ENCODE measurements at places on chromosomes 11 and 22.

GRCh38 chr11:66183494-66184048 is 84.9 kb upstream of the RAB1B start:
- DNase-seq = no peak
- no peaks in the 10 kb centered on the region for H3K27me3 ChIP-seq
- no peak overlapping the region for H3K4me3 ChIP-seq

DNA sequence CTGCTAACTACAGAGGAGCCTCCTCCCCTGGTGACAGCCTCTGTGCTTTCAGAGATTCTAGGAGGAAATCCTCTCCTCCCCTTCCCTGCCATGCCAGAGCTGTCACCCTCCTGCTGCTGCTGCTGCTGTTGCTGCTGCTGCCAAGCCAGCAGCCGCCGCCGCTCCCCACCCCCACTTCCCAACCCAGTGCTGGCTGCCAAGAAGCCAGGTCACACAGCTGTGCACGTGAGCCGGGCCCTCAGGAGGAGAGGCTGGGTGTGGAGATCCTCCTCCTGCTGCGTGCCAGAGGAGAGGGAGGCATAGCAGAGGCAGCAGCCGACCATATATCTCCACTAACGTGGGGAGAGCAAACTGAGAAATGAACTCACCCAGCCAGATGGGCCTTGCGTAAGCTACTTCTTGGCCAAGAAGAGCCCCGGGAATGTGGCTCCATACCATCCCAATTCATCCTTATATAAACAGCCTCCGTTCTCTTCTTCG is 12.4 kb downstream of the CRY2 start:
- H3K27ac ChIP-seq = peak overlapping the region; percentile 87
- H3K27me3 ChIP-seq = no peaks in the 10 kb centered on the region
- peaks cover 35% of the 10 kb centered on the region for H3K36me3 ChIP-seq
- H3K4me3 ChIP-seq = no peak overlapping the region
- DNase-seq = peak; percentile 96
- H3K4me1 ChIP-seq = peaks cover 30% of the 10 kb centered on the region

DNA sequence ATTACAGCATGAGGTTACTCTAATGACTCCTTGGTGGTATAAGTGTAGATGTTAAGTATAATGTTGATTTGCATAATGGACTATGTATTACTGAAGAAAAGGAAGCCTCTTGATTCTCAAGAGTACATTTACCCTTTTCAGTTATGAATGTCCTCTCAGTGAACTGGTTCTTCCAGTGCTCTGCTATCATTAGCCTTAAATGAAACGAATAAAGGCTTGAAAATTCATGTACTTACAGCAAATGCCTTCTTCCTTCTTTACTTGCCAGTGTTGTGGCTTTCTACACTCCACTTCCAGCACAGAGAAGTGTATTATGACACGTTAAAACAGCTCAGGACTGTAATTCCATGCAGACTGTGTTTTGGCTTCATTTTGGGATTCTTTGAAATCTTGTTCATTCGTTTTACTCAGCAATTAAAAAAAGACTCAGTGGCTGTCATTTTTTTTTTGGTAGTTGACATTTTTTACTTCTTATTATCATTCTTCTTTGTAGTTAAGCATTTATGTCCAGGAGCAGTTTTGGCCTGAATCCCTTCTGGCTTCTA is 96.9 kb downstream of the MTMR3 start:
- H3K4me3 ChIP-seq = no peak overlapping the region
- no peak for DNase-seq
- H3K36me3 ChIP-seq = peaks cover 15% of the 10 kb centered on the region
- no peak overlapping the region for H3K27ac ChIP-seq
- no peaks in the 10 kb centered on the region for H3K4me1 ChIP-seq
- no peaks in the 10 kb centered on the region for H3K27me3 ChIP-seq

DNA sequence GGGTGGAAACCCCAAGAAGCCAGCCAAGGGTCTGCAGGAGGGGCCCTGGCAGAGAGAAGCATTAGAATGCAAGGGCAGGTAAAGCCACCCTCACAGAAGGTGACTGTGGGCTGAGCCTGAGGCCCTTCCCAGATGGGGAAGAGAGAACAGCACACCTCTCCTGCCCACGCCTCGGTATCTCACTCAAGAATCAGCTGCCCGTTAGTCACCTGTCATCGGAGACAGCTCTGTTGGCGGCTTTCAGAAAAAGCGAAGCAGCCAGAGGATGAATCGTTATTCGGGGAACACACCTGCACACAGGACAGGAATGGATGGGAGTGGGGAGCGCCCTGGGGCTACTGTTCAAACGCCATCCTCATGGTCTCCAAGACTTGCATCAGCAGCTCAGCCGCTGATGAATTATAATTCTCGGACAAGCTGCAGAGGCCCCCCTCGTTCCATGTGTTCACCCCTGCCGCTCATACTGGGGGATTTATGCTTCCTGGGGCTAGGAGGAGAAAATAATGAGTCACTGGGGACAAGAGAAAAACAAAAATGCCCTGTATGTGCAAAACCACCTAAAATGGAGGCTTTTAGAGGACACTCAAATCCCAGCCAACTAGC is 21.6 kb upstream of the TMA7B start:
- H3K4me3 ChIP-seq = no peak overlapping the region
- H3K27ac ChIP-seq = no peak overlapping the region

GRCh38 chr11:68012044-68012842 is 2.1 kb downstream of the ALDH3B1 start:
- H3K27ac ChIP-seq = peak overlapping the region; percentile 97
- no peak overlapping the region for H3K4me3 ChIP-seq
- no peaks in the 10 kb centered on the region for H3K36me3 ChIP-seq
- H3K27me3 ChIP-seq = no peaks in the 10 kb centered on the region
- peaks cover 80% of the 10 kb centered on the region for H3K4me1 ChIP-seq
- no peak for DNase-seq

- H3K36me3 ChIP-seq = no peaks in the 10 kb centered on the region
- DNase-seq = no peak
- no peak overlapping the region for H3K4me3 ChIP-seq
- peaks cover 4% of the 10 kb centered on the region for H3K27me3 ChIP-seq
- H3K4me1 ChIP-seq = no peaks in the 10 kb centered on the region
These were observed 394.4 kb downstream of the OPCML start for GRCh38 chr11:133137939-133138338.

DNA sequence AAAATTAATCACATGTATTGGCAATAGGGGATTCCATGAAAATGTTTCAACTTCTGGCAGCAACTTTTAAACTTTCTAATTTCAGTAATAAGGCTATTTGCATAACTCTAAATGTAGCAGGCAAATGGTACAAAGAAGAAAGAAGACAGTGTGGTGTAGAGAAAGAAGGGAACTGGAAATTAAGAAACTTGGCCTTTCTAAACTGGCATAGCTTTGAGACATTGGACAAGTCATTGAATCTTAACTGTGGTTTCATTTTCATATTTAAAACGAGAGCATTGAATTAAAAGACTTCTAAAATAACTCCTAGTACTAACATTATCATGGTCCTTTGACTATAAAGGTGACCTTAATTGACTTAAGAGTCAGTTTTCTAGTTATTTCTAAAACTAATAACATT is 125.0 kb downstream of the UVRAG start:
- H3K27ac ChIP-seq = no peak overlapping the region
- no peaks in the 10 kb centered on the region for H3K36me3 ChIP-seq
- H3K27me3 ChIP-seq = no peaks in the 10 kb centered on the region
- peaks cover 6% of the 10 kb centered on the region for H3K4me1 ChIP-seq
- DNase-seq = no peak

- no peak for DNase-seq
- H3K36me3 ChIP-seq = peaks cover 35% of the 10 kb centered on the region
- peak overlapping the region; percentile 2 for H3K27ac ChIP-seq
- no peak overlapping the region for H3K4me3 ChIP-seq
These were observed 24.4 kb downstream of the METTL15 start for GRCh38 chr11:28132548-28132947.

DNA sequence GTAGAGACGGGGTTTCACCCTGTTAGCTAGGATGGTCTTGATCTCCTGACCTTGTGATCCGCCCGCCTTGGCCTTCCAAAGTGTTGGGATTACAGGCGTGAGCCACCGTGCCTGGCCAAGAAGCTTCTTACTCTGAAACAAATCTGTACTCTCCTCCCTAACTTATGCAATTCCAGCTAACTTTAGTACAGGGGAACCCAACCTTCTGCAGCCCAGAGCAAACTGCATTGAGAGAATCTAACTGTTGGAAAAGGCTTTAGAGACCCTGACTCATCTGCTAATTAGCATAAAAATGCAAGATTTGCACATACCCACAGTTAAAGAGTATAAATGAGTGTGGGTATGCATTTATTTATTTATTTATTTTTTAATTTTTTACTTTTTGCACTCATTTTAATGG is 64.8 kb downstream of the APOL5 start:
- no peak for DNase-seq
- peaks cover 25% of the 10 kb centered on the region for H3K36me3 ChIP-seq
- no peaks in the 10 kb centered on the region for H3K27me3 ChIP-seq
- no peak overlapping the region for H3K4me3 ChIP-seq

- H3K27me3 ChIP-seq = no peaks in the 10 kb centered on the region
- no peak for DNase-seq
- H3K4me3 ChIP-seq = no peak overlapping the region
- no peaks in the 10 kb centered on the region for H3K36me3 ChIP-seq
These were observed 94.4 kb downstream of the LUZP2 start for GRCh38 chr11:24591283-24591682.

- no peak overlapping the region for H3K27ac ChIP-seq
- H3K4me3 ChIP-seq = no peak overlapping the region
- H3K36me3 ChIP-seq = peaks cover 7% of the 10 kb centered on the region
- H3K4me1 ChIP-seq = peaks cover 9% of the 10 kb centered on the region
These were observed 48.2 kb downstream of the MORC2 start for GRCh38 chr22:30920407-30920806.

GRCh38 chr11:77473801-77474683 is at the start of gene PAK1:
TSS of gene PAK1 (minus strand) at chr11:77474094. CDS start at chr11:77392520, 81,574 bp downstream.
- no peaks in the 10 kb centered on the region for H3K36me3 ChIP-seq
- H3K27ac ChIP-seq = peak within 1 kb of the TSS; percentile 81
- peak; percentile 88 for DNase-seq
- H3K27me3 ChIP-seq = peaks cover 46% of the 10 kb centered on the region
- peaks cover 9% of the 10 kb centered on the region for H3K4me1 ChIP-seq
- H3K4me3 ChIP-seq = peak within 1 kb of the TSS; percentile 77

DNA sequence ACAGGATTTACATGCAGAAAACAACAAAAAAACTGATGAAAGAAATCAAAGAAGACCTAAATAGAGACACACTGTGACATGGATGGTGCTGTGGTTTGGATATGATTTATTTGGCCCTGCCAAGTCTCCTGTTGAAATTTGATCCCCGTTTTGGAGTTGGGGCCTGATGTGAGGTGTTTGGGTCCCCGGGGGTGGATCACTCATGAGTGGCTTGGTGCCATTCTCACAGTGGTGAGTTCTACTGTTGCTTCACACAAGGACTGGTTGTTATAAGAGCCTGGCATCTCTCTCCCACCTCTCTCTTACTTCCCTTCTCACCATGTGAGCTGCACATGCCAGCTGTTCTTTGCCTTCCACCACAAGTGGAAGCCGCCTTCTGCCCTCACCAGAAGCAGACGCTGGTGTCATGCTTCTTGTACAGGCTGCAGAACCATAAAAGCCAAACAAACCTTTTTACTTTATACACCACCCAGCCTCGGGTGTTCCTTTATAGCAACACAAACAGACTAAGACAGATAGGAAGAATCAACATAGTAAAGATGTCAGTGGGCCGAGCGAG is 7.8 kb upstream of the RTL6 start:
- peak; percentile 60 for DNase-seq
- no peak overlapping the region for H3K4me3 ChIP-seq
- H3K4me1 ChIP-seq = no peaks in the 10 kb centered on the region
- H3K27ac ChIP-seq = no peak overlapping the region
- no peaks in the 10 kb centered on the region for H3K36me3 ChIP-seq
- H3K27me3 ChIP-seq = peaks cover 63% of the 10 kb centered on the region

DNA sequence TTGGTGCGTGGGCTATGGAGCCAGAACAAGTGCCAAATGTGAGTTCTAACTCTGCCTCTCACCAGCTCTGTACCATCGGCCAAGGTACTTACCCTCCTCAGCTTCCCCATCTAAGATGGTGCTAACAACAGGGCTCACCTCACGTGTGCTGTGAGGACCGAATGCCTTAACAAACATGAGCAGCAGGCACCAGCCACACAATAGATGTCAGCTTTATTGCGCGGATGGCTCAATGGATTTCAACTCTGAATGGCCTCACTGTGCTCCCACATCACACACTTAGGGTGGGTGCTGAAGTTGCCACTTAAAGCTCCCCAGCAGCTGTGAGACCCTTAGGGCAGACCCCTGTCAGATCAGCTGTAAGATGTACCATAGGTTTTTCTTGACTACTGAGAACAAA is 24.1 kb downstream of the RELT start:
- no peaks in the 10 kb centered on the region for H3K36me3 ChIP-seq
- peaks cover 9% of the 10 kb centered on the region for H3K4me1 ChIP-seq
- no peaks in the 10 kb centered on the region for H3K27me3 ChIP-seq
- no peak overlapping the region for H3K4me3 ChIP-seq

DNA sequence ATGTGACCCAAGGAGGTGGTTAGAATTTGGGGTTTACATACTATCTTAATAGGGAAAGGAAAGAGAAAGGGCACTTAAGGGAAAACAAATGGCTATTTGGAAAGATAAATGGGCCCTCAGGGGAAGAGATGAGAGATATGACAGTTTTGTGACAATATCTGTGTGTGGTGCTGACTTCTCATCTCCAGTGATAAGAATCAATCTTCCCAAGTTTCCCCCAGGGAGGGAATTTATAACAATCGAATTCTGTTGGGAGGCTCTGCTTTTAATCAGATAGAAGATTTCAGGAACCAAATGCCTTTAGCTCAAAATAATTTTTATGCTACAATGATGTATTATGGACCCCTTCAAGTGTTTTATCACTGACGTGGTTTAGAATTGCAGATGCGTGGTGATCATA is 46.3 kb upstream of the PAMR1 start:
- H3K27ac ChIP-seq = no peak overlapping the region
- H3K36me3 ChIP-seq = peaks cover 5% of the 10 kb centered on the region
- no peak for DNase-seq
- peaks cover 3% of the 10 kb centered on the region for H3K4me1 ChIP-seq
- peaks cover 2% of the 10 kb centered on the region for H3K27me3 ChIP-seq

- no peak for DNase-seq
- no peaks in the 10 kb centered on the region for H3K27me3 ChIP-seq
- H3K4me1 ChIP-seq = peaks cover 33% of the 10 kb centered on the region
- H3K36me3 ChIP-seq = no peaks in the 10 kb centered on the region
These were observed 3.8 kb downstream of the DGCR2 start for GRCh38 chr22:19118329-19118880.

DNA sequence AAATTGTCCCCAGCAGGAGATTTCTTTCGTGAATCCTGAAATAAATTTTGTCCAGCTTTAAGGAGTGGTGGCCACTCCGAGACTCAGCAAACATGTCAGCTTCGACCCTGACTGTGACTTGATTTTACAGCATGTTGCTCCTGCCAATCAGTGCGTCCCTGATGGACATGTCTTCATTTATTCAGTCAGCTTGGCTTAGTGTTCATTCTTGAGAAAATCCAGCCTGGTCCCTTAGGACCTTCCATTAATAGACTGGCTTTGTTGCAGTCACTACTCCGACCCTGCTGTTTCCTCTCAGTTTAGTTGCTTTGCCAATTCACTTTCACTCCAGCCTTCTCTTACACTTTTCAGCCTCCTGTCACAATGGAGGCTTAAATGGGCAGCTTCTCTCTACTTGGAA is 30.5 kb downstream of the TMPRSS5 start:
- H3K4me3 ChIP-seq = no peak overlapping the region
- no peaks in the 10 kb centered on the region for H3K36me3 ChIP-seq
- peaks cover 10% of the 10 kb centered on the region for H3K27me3 ChIP-seq
- H3K4me1 ChIP-seq = peaks cover 21% of the 10 kb centered on the region

Measured in osteocyte (in vitro differentiated cells).